ENCODE measurements at places on chromosomes 12 and 14.

DNA sequence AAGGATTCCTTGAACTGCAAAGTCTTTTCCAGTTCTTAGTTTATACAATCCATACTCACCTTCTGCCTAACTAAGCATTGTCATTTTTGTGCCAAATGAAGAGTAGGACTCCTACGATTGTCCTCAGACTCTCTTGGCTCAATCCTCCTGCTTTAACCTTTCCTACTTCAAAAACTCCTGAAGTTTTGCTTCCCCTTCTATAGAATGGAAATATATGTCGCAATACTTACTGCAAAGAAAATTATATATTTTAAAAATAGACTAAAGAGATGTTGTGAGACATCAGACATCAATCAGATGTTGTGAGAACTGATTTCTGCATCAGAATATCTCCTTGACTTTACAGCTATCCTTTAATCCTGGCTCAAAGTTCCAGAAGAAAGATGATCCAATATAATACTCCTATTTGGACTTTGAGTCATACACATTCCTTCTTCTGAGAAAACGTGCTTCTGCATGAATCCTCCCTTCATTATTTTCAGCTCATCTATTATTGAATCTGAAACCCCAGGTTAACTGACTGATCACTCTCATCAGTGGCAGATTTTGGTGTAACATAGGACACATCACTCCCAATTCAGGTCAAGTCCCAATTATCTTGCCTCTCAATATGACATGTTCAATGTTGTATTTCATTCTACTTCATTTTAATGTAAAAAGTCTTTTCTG is 48.8 kb downstream of the A2M start:
- no peak for DNase-seq

- DNase-seq, result no peak
These were observed 65.4 kb upstream of the SAV1 start for GRCh38 chr14:50733494-50733893.

DNA sequence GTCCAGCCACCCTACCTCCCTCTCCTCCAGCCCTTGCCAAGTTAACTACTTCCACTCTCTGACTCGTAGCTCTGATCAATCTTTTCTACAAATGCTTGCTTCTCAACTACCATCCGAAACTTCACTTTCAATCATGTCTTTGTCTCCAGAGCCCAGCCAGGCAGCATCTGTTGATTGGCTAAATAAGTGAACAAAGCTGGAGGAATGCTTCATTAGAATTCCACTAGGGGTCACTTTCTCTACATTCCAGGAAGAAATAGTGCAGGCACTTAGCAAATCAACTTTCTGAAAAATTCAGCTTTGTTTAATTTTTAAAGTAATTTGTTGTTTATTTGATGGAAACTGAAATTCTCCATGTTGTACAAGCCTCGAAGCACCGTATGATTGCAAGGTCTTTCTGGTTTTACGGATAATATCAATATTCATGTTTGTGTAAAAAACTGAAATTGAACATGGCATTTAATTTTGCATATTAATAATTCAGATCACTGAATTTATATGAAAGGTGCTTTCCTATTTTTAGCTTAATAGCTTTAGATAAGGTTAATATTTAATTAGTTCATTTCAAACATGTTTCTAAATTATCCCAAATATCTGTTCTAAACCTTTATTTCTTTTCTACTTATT is 32.4 kb upstream of the HELB start:
- DNase-seq, result no peak

DNA sequence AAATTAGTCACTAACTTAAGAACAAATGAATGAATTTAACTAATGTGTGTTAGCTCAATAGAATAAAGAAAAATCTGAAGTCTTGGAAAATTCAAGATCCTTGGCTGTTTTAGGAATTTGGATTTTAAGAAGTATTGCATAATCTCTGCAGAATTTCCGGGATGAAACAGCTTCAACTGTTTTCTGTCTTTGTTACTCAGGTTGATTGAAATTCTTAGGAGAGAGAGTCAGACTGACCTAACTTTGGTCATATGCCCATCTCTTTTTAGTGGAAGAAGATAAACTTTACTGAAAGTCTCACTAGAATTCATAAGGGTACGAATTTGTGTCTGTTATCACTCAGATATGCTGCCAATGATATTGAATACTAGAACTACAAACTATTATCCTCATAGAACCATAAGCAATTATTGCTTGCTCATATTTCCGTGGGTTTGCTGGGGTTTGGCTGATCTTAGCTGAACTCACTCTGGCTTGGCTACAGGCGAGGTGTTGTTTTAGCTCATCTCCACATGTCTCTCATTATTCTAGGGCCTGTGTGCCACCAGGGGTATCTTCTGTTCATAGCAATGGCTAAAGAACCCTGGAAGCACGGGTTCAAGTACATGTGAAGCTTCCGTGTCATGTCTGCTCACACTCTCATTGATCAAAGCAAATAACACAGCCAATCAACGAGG is 257.4 kb upstream of the NOVA1 start:
- no peak for DNase-seq

- no peak for DNase-seq
These were observed 613.8 kb downstream of the VRK1 start for GRCh38 chr14:97410667-97411620.

DNA sequence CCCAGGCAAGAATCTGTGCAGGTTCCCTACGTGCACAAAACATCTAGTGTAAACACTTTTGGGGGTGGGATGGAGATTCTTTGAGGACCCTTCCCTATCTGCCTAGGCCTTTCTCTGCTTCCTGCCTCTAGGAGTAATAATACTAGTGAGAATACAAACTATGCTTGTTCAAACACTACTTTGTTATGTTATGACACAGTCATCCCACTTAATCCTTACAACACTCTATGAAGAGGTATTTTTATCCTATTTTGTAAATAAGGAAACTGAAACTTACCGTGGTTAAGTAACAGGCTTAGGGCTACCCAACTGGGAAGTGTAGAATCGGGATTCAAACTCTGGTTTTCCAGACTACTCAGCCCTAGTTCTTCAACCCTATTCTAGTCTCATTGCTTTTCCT is 96.5 kb downstream of the KCNA5 start:
- no peak for DNase-seq

GRCh38 chr14:37172024-37172869 is at the start of gene SLC25A21:
TSS of gene SLC25A21 (minus strand) at chr14:37172606.
- peak; percentile 69 for DNase-seq

GRCh38 chr12:103626498-103626897 is 39.4 kb downstream of the STAB2 start:
- DNase-seq, result no peak

DNA sequence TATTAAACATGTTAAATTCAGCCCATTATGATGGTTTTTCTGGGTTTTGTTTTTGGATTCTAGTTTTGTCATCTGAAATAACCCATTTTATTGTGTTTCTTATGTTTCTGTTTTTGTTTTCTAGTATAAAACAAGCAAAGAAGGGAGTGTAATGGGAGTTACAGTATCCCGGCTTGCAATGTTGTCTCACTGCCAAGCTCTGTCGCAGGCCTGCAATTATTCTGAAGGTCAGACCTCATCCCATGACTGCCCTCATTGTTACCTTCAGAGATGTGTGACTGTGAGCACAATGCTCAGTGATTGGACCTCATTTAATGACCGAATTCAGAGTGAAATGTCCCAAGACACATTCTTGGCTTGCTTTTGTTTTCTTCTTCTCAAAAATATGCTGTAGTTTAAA is 73.0 kb upstream of the ATF1 start:
- DNase-seq, result no peak

DNA sequence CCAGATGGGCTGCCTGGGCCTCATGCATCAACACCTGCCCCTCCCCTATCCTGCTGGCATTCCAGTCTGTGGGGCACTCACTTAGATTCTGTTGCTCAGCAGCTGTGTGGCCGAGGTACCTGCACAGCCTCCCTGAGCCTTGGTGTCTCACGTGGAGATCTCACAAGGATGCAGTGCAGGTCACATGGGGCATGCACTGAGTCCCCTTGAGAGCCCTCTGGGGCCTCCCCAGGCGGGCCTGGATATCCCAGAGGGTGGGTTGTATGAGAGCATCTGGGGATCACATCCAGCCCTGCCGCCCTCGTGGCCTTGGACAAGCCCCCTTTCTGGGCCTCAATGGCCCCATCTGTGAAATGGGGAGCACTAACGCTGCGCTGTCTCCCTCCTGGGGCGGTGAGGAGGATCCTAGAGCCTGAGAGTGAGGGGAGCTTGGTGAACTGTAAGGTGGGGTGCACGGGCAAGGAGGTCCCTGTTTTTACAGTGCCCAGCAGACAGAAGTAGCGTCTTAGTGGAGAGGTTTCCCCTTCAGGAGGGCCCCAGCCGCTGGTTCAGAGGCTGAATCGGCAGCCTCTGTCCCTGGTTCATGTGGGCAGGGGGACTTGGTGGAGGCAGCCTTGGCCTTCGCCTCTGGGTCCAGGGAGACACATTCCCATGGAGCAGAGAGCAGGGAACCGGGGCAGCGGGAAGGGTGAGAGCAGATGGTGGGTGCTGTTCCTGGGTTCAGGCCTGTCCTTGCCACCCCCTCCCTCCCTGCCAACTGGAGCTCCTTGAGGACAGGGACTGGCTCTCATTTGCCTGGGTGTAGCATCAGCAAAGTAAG is 791 bp upstream of the SLC25A47 start:
- DNase-seq, result no peak

GRCh38 chr12:82176026-82176425 is 182.2 kb downstream of the CCDC59 start:
- DNase-seq, result no peak

GRCh38 chr12:19641235-19642080 is 202.2 kb downstream of the AEBP2 start:
- DNase-seq, result no peak

DNA sequence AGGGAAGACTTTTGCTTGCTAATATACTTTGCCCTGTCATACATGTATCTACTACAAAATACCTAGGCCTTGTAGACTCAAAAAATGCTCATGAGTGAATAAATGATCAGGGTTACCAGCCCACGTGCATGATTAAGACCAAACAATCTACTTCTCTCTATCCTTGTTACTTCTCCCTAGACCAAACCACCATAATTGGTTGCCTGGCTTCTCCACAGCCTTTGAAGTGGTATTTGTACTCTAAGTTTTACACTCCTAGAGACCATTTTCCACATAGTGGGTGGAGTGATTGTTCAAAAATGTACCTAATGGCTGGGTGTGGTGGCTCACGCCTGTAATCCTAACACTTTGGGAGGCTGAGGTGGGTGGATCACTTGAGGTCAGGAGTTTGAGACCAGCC is 14.1 kb upstream of the RPS6KL1 start:
- DNase-seq, result no peak

- no peak for DNase-seq
These were observed 97.2 kb downstream of the LGMN start for GRCh38 chr14:92651106-92651757.

- DNase-seq, result no peak
These were observed 210.1 kb upstream of the DIO3 start for GRCh38 chr14:101351146-101351545.

GRCh38 chr14:37889087-37889486 is 293.7 kb downstream of the TTC6 start:
- no peak for DNase-seq

- DNase-seq, result no peak
These were observed 5.7 kb downstream of the PHLDA1 start for GRCh38 chr12:76025601-76026575.

DNA sequence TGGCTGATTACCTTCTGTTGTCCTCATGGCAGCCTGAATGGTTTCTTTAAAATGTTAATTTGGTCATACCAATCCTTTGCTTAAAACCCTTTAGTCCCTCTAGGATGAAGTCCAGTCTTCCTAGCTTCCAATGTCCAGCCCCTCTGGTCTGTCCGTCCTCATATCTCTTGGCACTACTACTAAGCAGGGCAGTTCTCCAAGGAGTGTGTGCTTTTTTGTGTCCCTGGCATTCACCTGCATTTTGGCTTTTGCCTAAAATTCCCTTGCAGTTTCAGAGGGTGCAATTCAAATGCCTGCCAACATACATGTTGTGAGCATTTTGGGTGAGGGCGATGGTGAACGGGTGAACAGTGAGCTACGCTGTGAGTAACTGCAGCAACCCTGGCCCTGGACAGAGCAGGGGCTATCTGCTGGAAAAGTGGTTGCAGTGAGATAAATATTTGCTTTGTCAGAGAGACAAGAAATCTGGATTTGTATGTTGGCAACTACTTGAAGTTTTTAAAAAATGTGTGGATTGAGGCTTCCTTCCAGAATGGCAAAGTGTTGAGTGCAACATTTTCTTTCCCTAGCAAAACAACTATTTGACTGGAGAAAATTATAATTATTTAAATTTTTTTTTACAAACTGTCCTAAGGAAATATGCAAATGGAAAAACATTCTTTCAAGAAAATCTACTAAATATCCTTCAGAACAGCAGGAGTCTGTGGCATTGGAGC is 14.6 kb downstream of the GALNT8 start:
- no peak for DNase-seq

- no peak for DNase-seq
These were observed 1.2 kb downstream of the NOVA1 start for GRCh38 chr14:26596543-26597061.

GRCh38 chr12:70982286-70982685 is 61.7 kb upstream of the PTPRR start:
- no peak for DNase-seq

DNA sequence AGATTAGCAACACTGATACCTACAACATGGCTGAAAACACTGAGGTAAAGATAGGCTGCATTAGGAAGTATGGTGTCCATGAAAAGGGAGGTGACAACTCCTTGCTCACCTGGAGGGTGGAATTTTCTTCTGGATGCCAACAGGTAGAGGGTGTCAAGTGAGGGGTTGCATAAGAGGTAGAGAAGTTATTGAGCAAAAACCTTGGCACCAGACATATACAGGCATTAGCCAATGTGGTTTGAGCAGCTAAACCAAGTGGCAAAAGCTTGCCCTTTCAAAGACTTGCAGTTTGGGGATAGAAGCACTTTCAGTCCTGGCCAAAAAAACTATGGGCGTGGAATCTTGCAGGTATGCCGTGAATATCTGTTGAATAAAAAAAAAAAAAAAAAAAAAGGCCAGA is 3.8 kb downstream of the RITA1 start:
- DNase-seq, result no peak

GRCh38 chr14:86604561-86604960 is 1074.6 kb downstream of the FLRT2 start:
- DNase-seq, result no peak

GRCh38 chr12:42935756-42936155 is 346.2 kb upstream of the PRICKLE1 start:
- no peak for DNase-seq

GRCh38 chr12:7835116-7835515 is 37.6 kb downstream of the SLC2A14 start:
- no peak for DNase-seq

- no peak for DNase-seq
These were observed 13.7 kb downstream of the DPF3 start for GRCh38 chr14:72880164-72880563.

- DNase-seq, result no peak
These were observed 3.3 kb upstream of the KRT18 start for GRCh38 chr12:52945389-52946232.

DNA sequence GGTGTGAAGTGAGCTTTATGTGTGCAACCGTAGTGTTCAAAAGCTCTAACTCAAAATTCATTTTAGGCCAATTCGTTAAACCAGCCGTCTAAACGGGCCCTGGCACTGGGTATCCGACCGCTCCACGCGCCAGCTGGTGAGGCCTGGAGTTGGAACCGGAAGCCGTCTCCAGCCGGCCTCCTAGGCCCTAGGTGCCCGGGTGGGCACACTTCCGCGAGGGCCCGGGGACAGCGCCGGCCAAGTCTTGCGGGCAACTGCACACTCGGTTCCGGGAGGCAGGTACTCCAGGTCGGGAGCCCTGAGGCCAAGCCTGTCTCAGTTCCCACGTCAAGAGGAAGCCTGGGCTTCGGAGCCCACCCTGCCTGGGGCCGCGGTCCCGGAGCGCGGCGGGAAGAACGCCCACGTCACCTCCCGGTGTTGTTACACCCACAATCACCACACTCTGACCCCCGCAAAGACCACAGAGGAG is 16.2 kb downstream of the OTX2 start:
- no peak for DNase-seq

Measured in NCI-H187 (cell line).